ENCODE measurements at places on chromosomes 2 and 18.

GRCh38 chr2:72676341-72677025 is 149.3 kb downstream of the EXOC6B start:
- peak; percentile 4 for DNase-seq

- DNase-seq = no peak
These were observed 32.8 kb downstream of the TMEM247 start for GRCh38 chr2:46512185-46512584.

DNA sequence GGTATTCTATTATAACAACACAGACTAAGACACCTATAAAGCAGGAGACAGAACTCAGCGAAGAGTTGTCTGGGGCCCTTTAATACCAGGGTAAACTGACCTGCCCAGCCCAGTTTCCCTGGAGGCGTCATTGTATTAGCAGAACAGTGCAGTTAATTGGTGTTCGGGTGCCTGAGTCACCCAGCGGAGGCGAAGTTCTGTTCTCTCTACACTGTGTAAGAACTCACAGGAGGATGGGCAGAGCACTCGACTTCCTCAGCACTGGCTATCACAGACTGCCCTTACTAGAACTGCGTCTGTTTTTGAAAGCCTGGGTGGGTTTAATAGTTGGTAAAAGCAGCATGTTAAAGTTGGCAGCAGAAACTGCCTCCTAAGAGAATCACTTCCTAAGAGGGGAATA is 106.5 kb upstream of the ATP8B1 start:
- peak; percentile 12 for DNase-seq

GRCh38 chr2:238242731-238243495 is 3.1 kb upstream of the HES6 start:
- DNase-seq = no peak

- DNase-seq = peak; percentile 54
These were observed 751 bp upstream of the NMI start for GRCh38 chr2:151289972-151290866.

DNA sequence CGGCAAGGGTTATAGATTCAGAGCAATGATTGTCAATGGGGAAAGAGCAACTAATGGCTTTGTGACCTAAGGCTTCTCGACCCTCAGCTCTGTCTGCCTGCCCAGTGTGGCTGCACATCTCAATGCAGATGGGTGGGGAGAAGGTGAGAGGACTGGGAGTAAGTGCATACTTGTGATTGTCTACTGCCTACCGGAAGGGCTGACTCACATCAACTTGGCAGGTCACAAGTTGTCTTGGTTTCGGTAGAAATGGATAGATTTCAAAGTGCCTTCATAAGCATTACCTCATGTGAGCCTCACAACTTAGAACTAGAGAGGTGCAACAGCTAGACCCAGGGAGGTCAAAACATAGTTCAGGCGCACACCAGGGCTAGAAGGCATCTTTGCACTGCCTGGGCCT is 29.4 kb downstream of the STAT1 start:
- DNase-seq = peak; percentile 38

DNA sequence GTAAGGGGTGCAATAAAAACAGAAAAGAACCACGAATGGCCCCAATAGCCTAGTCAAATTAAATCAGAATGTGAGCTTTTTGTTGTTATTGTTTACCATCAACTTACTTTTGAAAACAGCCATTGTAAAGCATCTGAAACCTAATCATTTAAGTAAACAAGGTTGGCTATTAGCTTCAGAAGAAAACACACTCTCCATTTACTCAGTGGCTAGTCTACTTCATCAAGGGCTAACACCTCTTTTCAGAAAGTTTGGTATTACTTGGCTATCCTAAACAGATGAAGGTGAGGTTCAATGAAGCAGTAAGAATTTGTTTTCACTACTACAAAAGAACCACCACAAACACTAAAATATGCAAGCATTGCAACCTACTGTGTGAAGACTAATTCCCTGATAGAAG is 398.0 kb downstream of the CDH2 start:
- no peak for DNase-seq

GRCh38 chr2:171515672-171516298 is 6.5 kb upstream of the CYBRD1 start:
- DNase-seq = peak; percentile 17

GRCh38 chr2:168392024-168392423 is 64.0 kb upstream of the CERS6 start:
- DNase-seq = no peak

DNA sequence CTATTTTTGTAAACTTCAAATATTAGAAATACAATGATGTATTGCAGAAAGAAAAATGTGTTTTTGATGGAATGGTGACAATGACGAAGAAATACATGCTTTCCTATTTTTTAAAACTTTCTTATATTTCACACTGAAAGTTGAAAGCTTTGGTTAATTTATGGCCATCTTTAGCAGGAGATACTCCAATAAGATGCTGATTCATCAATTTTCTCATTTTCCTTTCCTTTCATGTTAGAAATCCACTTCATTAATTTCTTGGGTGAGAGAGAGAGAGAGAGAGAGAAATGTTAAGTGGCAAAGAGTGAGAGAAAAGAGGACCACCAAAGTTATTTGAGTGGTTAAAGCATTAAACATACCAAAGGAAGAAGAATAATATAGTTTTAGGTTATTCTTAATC is 28.6 kb upstream of the MAP2 start:
- DNase-seq = no peak

DNA sequence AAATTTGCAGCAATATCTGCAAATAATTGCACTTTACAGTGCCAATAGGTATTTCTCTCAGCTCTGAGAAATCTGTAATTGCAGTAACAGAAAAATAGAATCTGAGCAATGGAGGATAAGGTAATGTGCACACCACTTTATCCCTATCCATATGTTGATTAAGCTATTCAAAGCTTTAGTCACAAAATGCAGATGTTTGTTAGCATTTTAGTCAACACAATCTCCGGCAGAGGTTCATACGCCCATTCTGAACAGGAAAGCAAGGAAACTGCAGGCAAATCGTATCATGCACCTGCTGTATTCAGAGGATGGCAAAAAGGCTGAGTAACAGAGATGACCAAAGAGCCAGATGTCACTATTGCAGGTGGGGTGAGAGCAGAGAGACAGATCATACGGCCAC is 566.2 kb upstream of the CDH2 start:
- no peak for DNase-seq

GRCh38 chr2:1374287-1374686 is 39.0 kb upstream of the TPO start:
- no peak for DNase-seq

DNA sequence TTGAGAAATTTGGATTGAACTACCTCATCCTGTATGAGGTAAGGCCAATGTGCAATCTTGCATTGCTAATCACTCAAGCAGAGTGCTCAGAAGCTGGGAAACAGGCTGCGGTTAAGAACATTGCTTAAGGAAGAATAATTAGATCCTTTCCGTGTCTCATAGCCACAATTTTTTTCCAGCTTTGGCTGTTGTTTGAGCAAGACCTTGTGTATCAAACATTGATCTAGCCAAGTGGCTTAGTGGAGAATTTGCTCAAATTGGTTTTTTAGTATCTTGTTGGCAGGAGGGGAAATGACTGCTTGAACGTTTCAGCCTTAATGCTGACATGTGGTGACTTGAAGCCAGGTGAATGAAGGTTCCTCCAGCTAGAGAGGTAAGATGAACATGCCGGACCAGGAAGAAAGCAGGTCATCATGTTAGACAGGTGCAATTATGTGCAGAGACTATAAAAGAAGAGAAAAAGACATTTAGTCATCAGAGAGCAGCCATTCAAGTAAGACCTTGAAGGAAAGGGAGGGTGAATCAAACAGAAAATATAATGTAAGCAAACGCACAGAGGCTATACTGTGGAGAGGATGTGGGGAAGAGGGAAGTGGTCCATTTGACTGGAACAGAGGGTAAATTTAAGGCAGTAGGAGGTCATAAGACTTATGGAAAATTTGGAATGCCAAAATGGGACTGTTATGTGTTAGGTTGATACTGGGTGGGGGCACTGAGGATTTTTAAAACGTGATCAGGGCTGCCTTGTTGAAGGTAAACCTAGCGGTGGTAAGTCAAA is 98.9 kb upstream of the CYP1B1 start:
- DNase-seq = peak; percentile 99

DNA sequence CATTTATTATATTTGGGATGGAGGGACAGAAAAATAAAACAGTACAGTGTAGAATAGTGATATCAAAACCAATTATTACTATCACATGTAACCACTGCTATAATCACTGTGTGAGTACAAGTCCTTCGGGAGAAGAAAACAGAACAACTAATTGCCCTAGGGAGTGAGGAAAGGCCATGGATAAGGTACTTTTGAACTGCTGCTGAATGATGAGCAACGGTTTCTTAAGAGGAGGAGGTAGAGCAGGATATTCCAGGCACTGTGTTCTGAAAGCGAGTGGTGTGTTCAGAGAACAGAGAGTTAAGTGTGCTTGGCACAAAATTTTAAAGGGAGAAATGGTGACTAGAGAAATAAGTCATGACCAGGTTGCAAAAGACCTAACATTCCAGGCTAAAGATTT is 134.2 kb downstream of the CALCRL start:
- DNase-seq = no peak

GRCh38 chr18:11019295-11020105 is 129.9 kb downstream of the PIEZO2 start:
- DNase-seq = no peak

DNA sequence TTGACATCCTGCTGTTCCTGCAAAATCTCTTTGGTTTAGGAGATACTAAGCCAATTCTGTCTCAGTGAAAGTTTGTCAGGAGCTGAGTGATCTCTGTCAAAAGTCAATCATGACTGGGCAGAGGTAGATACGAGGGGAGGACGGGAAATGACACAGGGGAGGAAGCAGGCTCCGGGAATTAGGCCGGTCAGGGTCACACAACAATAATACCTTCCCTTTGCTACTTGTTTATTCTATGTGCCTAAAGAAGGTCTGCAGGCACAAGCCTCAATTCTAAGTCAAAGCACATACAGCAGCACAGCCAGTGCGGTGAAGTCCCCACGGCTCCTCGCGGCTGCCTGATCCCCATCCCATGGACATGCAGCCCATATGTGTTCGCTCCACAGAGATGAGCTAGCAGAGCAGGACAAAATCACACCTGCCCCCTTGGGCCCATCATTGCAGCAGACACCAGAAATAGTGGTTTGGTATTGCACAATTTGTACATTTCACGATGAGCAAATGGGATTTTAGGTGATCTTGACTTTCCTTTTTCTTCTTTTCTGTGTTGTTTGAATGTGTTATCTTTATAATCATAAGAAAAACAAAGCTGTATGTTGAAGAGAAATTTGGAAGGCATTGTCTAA is 141.4 kb downstream of the VAPA start:
- no peak for DNase-seq

- DNase-seq = peak; percentile 22
These were observed at the start of gene COLEC11 for GRCh38 chr2:3594493-3595281. Gene COLEC11, plus strand, starts transcription at chr2:3595112. Its CDS starts 9,229 bp downstream, at chr2:3604341.

DNA sequence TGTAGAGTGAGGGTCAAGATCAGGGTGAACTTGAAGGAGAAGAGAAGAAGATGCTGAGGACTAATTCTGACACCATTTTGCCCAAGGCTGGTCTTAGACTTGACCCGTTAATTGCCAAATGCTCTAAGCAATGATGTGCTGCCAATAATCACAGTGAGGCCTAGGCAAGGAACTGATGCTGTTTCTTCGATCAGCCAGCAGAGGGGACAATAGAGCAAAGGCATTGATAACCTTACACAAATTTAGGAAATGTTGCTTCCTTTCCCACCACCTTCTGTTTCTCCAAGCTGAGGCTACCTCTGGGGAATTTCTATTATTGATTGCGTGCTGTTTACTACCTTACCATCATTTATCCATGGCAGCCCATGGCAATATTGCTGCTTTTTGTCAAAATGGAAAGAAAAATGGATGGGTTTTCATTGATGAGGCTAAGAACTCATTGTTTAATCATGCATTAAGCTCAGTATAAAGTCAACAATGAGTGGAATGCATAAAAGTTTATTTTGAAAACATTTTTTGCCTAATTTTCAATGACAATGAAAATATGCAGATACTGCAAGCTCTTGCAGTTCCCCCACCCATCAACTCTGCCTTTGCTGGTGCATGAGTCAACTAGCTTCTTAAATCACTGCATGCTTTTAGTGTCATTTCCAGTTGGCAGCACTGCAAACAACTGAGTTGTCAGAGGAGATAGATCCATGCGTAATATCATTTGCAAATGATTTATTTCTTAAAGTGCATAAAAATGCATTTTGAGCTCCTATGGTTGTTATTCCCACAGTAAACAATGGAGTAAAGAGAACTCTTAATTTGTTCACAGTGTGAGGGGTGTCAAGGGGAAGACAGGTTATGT is 116.4 kb upstream of the NYAP2 start:
- peak; percentile 47 for DNase-seq

GRCh38 chr2:64524604-64525316 is 632 bp downstream of the AFTPH start:
- peak; percentile 1 for DNase-seq

GRCh38 chr2:71531522-71532047 is 78.2 kb downstream of the DYSF start:
- DNase-seq = peak; percentile 72

GRCh38 chr2:164039270-164039669 is 303.5 kb upstream of the FIGN start:
- no peak for DNase-seq

- DNase-seq = peak; percentile 55
These were observed 135.6 kb upstream of the ZNF236 start for GRCh38 chr18:76686737-76687231.

GRCh38 chr18:79789901-79790890 is 7.5 kb upstream of the KCNG2 start:
- DNase-seq = no peak

DNA sequence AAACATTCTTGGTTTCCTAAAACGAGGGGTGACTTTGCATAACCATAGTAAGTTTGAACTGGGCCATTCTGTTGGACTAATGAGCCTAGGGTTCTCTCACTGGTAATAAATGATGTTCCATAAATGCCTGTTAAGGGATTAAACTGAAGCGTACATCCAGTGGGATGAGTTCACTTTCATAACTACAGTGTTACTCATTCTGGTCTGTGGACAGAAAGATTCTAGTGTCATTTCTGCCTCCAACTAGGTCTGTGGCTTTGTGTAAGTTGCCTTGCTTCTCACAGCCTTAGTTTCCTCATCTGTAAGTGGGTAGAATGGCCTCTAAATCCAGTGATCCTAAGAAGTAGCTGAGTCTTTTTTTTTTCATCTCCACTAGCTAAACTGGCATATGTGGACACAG is 1860.6 kb upstream of the PIK3C3 start:
- peak; percentile 38 for DNase-seq

GRCh38 chr2:189254268-189254883 is 74.8 kb upstream of the COL5A2 start:
- peak; percentile 90 for DNase-seq

GRCh38 chr2:59177748-59178147 is 936.6 kb upstream of the FANCL start:
- no peak for DNase-seq

DNA sequence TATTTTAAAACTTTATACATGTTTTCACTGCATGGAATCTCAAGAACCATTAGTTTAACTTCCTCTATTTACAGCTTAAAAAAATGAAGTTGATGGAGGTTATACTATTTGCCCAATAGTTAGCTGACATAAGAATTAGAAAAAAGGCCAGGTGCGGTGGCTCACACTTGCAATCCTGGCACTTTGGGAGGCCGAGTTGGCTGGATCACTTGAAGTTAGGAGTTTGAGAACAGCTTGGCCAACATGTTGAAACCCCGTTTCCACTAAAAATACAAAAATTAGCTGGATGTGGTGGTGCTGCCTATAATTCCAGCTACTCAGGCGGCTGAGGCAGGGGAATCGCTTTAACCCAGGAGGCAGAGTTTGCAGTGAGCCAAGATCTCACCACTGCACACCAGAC is 125.1 kb upstream of the CDH19 start:
- no peak for DNase-seq

Data from fibroblast of skin of right quadriceps (primary cell).